Stimulated activated CD4-positive, alpha-beta T cell treated with anti-CD3 and anti-CD28 coated beads, Interleukin-4, amount 100 ng/mL, for 48 hours (primary cell): ENCODE measurements at places on chromosomes 6 and 20.

GRCh38 chr6:32940656-32941213 is at the start of gene HLA-DMB:
Gene HLA-DMB, minus strand, starts transcription at chr6:32941028. Its CDS starts 221 bp downstream, at chr6:32940807.
- no peak for DNase-seq

DNA sequence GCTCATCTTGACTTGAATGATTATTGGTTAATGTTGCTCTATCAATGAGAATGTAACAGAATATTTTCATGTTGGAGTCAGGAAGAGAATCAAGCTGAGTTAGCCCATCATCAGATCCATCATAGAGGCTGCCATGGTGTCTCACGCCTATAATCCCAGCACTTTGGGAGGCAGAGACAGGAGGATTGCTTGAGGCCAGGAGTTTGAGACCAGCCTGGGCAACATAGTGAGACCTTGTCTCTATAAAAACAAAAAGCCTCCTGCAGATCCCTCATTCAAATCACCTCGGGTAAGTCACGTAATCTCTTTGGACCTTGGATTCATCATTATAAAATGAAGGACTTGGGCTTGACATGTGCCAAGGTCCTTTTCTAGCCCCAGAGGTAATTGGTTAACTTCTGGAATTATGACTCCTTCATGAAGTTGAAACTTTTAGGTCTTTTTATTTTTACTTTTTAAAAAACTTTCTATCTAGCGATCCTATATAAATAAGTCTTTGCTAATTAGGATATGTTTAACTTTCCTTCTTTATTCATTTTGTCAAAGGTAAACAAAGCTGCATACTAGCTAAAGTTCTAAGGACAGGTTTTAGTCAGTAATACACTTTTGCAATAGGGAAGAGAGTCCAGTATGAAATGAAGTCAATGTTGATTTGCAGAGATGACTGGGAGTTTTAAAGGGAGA is 110.9 kb downstream of the ZFAND3 start:
- DNase-seq = no peak

DNA sequence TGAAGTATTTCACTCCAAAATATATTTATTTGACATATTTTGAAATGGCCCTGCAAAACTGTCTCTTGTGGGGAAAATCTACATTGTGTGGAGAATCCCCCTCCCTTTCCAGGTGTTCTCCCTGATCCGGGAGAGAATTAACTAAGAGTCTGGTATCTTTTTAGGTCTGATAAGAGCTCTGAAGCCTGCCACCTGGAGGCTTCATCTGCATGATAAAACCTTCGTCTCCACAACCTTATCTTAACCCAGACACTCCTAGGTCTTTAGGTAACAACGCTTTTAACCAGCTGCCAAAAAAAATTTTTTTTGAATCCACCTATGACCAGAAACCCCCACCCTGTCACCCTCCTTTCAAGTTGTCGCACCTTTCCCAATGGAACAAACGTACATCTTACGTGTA is 43.0 kb downstream of the FAM184A start:
- no peak for DNase-seq

GRCh38 chr20:13786143-13786828 is 1.5 kb downstream of the NDUFAF5 start:
- DNase-seq = no peak

GRCh38 chr6:144710207-144710606 is 425.1 kb downstream of the UTRN start:
- DNase-seq = no peak

GRCh38 chr20:6582449-6582848 is 185.0 kb upstream of the BMP2 start:
- DNase-seq = no peak

- DNase-seq = no peak
These were observed 561.3 kb upstream of the JAG1 start for GRCh38 chr20:11235058-11235457.

DNA sequence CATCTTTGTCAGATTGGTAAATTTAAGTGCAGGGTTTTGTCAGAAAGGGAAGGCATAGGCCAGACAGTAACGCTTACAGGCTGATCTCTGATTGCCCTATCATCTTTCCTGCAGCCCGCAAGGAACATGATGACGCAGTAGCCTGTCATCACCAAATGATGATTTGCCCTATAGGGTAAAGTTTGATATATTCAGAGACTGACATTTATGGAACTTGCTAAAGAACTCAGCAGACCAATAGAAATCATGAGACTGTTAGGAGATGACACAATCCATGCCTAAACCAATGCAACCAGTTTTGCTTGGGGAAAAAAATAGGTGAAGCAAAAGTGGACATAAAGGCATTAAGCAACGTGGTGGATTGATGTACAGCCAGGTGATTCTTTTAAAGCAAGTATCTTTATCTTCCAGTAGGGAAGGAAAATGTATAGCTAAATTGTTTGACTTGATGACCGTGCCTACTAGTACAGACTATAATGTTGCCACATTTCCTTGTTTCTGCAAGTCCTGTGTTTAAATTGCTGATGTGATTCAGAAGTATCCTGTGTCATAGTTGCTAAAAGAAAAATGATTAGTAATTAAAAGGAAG is 2.4 kb downstream of the NUS1 start:
- no peak for DNase-seq

DNA sequence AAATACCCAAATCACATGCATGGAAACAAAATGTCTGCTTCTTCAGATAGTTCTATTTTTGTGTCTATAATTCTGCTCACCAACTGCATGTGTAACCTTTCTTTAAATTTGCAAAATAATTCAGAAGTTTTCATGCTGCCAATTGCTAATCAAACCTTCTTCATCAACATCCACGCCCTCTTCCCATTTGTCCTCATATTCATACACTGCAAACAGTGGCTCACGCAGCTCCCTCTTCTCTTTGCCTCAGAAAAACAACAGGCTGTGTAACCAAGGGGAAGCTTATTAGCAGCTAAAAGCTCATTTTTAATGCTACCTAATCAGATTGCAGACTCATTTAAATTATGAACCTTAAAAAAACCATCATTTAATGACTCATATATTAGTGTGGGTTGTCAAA is 555.0 kb upstream of the EPHA7 start:
- no peak for DNase-seq

DNA sequence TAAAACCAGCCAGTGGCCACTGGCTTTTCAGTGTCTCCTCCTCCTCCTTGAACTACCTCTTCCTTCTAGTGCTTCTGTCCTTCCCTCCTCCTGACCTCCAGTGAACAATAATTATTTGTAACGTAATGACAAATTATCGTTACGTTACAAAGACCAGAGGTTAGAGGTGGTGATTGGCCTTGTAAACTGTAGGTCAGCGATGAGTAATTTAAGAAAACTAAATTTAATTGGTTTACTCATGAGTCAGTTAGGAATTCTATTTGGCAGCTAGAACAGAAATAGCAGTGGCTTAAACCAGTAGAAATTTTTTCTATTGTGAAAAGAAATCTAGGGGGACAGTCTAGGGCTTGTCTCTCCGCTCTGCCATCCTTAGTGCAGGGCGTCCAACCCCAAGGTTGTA is 38.8 kb downstream of the PPARD start:
- no peak for DNase-seq

DNA sequence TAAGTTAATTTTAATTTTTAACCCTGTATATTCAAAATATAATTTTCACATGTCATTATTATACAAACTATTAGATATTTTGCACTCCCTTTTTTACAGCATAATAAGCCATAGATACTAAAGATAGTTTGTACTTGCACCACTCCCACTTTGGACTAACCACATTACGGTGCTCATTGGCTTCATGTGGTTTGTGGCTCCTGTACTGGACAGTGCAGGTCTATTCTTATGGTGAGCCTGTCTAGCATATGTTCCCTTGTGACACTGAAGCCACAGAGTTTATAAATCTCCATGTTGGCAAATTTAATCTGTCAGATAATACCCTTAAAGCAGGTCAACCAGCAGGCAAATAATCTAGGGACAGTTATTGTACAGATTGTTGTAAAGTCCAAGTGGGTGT is 354.4 kb upstream of the KCNQ5 start:
- DNase-seq = no peak

DNA sequence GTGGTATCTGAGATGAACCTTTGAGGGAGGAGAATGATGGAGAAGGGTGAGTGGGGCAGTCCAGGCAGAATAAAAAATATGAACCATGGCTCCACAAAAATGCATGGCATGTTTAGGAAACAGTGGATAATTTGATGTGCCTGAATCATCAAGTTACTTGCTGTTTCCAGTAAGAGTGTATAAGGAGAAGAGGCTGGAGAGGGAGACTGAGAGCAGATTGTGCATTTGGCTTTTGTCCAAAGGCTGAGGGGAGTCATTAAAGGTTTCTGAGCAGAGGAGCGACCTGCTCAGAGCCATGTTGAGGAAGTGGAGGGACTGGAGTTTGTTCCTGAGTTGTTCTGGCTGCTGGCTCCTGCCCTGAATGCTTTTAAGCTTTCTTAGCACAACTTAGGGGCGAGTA is 6.1 kb downstream of the MMP24 start:
- DNase-seq = no peak

- DNase-seq = no peak
These were observed 131.7 kb downstream of the PLCB4 start for GRCh38 chr20:9200620-9201019.

DNA sequence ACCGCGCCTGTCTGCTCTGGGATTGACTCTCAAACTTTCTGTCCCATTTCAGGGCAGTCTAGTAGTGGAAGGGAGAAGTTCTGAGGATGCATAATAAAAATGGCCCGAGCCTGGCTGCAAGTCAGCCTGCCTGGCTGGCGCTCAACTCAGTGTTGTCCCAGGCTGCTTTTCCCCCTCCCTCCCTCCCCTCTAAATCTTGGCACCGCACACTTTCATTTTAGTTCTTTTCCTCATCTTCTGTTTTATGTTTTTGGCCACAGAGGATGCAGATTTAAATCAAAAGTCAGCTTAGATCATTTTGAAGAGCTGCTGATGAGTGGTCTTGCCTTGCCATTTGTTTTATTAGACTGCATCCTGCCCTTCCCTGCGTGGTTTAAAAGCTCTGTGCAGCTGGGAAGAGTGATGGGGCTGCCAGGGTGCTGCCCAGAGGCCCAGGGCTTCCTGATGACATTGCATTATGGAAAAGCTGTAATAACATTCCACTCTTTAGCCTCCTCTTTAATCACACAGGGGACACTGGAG is 6.5 kb upstream of the UQCC2 start:
- no peak for DNase-seq

GRCh38 chr6:156687789-156688619 is 89.2 kb upstream of the ARID1B start:
- DNase-seq = no peak

DNA sequence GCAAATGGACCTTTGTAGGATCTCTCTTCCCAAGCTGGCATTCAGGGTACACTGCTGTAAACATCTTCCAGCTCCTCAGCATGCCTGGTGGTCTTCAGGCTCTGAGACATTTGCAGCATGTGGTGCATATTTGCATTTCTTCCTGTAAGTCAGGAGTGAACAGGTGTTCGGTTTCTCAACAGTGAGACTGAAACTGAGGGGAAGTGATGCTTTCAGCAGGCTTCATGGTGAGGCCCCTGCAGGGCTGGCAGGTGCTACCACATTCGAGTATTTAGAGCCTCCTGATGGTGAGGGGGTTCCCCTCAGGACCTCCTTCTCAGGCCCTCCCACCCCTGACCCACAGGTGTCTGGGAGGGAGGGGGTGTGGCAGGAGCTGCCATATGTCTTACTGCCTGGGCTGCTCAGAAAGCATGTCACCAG is 15.1 kb downstream of the MYBL2 start:
- no peak for DNase-seq
